ENCODE measurements at places on chromosomes 1 and 21.

- DNase-seq: no peak
These were observed 1.5 kb downstream of the UBE2G2 start for GRCh38 chr21:44800103-44800502.

GRCh38 chr1:101236516-101237228, at the start of gene S1PR1:
S1PR1 (plus strand) TSS chr1:101237019; CDS start chr1:101238985, 1,966 bp downstream.
- no peak for DNase-seq

DNA sequence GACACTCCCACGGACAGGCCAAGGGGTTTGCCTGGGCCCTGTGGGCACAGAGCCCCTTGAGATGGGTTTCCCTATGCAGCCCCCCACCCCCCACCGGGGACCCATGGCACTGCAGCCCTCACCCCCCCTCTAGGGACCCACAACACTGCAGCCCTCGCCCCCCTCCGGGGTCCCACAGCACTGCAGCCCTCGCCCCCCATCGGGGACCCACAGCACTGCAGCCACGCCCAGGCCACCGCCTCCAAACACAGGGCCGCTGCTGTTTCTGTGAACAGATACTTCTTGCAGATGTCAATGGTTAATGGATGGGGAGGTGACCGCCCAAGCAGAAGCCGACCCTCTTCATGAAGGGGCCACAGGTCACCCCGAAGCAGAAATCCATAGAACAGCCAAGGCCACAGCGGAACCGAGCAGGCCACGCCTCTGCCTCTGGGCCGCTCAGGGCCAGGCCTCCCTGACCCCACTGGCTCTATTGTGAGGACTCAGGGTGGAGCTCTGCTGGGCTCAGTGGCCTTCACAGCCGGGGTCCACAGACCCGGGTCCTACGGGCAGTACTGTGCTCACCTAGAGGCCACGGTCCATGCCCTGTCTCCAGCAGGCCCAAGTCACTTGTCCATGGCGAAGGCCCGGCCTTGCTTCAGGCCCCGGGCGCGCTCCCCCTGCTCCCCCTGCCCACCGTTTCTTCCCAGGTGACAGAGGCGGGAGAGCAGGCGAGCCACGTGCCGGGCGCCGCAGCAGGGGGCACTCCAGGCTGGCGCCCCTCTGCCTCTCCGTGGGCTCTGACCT, 4.1 kb upstream of the POFUT2 start:
- no peak for DNase-seq

DNA sequence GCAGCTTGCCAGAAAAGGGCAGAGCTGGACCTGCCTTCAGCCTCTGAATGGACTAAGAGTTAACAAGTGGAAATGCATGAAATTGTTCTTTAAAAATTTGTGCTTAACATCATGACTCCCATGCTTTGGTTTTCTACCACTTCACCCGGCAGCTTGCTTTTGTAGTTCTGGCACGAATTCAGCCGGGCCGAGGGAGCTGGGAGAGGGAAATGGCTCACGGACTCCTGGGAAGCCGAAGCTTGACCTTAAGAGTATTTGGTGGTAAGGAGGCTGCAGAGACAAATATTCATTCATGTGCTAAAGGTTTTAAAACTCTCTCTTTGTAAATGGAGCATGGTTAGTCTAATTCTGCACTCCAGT, 17.2 kb upstream of the GFI1 start:
- no peak for DNase-seq

- no peak for DNase-seq
These were observed 38.1 kb upstream of the C1orf105 start for GRCh38 chr1:172382406-172382805.

- DNase-seq: no peak
These were observed 23.8 kb upstream of the APP start for GRCh38 chr21:26194326-26194725.

- no peak for DNase-seq
These were observed 20.4 kb downstream of the THAP3 start for GRCh38 chr1:6645018-6645417.

DNA sequence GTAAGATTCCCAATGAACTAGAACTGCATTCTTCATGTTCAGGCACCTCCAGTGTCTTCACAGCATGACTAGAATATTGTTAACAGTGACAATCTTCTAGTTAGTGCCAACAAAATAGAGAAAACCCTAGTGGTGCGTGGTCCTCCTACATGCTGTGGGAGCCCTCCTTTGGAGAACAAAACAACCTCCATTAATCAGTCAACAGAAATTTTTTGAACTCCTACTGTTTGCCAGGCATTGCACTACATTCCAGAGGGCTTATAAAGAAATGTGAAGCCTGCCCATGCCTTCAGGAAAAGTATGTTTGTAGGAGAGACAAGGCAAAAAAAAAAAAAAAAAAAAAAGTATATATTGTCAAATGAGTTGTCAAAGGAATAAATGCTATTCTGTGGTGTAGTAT, 252.7 kb downstream of the LRRC40 start:
- DNase-seq: no peak

DNA sequence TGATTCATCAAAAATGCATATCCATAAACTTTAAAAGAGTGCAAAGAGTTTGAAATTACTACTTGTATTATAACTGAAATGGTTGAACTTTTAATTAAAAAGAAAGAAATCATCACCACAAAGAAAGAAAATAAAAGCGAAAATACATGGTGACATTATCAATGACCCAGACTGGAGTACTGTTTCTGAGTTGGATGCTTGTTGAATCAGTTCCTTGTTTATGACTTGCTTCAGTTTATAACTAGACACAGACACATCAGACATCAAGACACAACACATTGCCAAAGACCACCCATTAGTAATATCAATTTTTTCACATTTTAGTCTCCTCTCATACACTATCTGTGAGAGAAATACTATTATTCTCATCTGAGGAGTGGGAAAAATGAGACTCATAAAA, 293.0 kb downstream of the MRPL39 start:
- DNase-seq: no peak

DNA sequence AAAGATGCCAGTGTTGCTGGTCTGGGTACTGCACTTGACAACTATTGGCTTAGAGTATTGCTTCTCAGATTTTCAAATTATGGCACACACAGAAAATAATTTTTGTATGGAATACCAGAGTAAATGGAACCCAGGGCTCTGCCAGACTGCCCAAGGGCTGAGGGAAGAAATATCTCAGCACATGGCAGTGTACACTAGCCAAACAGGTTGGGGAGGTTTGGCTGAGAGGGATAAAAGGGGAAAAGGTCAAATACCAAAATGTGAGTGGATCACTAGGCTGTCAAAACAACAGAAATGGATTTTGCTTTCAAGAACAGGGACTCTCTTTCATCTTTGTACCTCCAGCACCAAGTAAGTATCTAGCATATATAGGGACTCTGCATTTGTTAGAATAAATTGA, 3.0 kb upstream of the RGS8 start:
- no peak for DNase-seq

DNA sequence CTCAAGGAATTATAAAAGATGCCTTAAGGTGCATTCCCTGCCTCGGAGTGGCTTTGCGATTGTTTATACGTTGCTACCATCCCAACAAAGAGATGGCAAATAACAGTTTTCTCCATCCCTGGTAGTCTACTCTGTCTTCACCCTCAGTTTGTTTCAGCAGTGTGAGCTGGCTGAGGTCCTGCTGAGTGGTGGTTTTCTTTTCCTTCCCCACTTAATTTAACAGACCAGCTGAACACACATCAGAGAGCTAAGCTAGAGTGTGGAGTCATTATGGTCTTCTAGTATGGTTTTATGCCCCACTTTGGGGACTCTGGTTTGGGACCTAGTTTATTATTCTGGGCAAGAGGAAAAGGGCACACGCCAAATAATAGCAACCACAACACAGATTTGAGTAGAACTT, 2.2 kb downstream of the PIGV start:
- no peak for DNase-seq

DNA sequence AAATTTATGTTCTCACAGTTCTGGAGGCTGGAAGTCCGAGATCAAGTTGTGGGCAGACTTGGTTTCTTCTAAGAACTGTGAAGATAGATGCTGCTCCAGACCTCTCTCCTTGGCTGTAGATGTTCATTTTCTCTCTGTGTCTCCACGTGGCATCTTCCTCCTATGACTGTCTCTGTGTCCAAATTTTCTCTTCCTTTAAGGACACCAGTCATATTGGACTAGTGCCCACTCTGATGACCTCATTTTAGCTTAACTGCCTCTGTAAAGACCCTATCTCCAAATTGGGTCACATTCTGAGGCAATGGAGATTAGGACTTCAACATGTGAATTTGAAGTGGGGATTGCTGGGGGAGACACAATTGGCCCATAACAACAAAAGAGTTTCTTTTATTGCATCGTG, 125.3 kb upstream of the ETS2 start:
- DNase-seq: peak; percentile 23

GRCh38 chr1:47624531-47624930, 186.7 kb downstream of the FOXD2 start:
- no peak for DNase-seq

Measured in MV-4-11 (cell line).